Stimulated activated naive B cell treated with anti-CD40 and anti-IgM and Interleukin-4, amounts not matched to agents 10 μg/mL and 1 μg/mL and 100 μg/mL, for 72 hours (primary cell): ENCODE measurements at places on chromosomes 2 and 18.

DNA sequence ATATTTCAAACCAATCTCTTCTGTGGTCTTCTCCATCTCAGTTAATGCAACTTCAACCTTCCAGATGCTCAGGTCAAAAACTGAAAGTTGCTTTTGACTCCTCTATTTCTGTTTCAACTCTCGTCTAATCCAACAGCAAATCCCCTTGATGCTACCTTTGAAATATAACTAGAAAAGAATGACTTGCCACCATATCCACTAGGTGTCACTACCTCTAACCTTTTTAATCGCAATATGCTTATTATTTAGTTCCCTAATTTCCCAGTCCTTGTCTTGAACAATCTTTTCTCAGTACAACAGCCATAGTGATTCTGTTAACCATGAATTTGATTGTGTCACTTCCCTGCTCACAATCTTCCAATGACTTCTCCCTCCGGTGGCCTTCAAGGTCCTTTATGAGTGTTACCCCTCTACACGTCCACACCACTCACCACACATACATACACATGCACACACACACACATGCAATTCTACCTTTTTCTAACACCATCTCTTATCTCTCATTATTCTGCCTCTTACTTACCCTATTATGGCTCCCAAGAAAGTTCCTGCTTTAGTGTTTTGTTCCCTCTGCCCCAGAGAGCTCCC lies 245.5 kb upstream of the KCNJ3 start:
- no peak overlapping the region for H3K4me3 ChIP-seq
- no peak overlapping the region for H3K27ac ChIP-seq
- H3K27me3 ChIP-seq: no peaks in the 10 kb centered on the region
- H3K36me3 ChIP-seq: no peaks in the 10 kb centered on the region

DNA sequence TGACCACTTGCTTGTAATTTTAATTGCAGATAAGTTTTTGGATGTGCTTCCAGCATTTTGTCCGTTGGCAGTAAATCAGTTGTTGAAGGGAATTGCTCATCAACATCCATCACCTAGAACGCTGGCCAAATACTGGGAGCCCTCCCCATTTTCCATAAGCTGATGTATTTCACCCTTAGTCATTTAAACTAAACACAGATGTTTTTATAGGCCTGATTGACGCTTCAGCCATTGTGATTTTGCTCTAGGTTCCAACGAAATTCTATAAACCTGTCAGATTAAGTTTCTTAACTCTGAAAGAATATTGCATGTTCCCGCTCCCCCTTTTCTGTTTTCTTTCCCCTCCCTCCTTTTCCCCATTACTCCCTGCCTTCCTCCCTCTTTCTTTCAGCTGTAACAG lies 1.0 kb upstream of the RPRM start:
- no peak overlapping the region for H3K4me3 ChIP-seq
- H3K36me3 ChIP-seq: peaks cover 1% of the 10 kb centered on the region
- DNase-seq: no peak
- H3K27me3 ChIP-seq: peaks cover 44% of the 10 kb centered on the region

- H3K4me3 ChIP-seq: no peak overlapping the region
- H3K36me3 ChIP-seq: no peaks in the 10 kb centered on the region
- peaks cover 32% of the 10 kb centered on the region for H3K4me1 ChIP-seq
- DNase-seq: no peak
- H3K27me3 ChIP-seq: peaks cover 8% of the 10 kb centered on the region
- no peak overlapping the region for H3K27ac ChIP-seq
Measured at GRCh38 chr2:55114597-55114996, 64.3 kb upstream of the RTN4 start.

DNA sequence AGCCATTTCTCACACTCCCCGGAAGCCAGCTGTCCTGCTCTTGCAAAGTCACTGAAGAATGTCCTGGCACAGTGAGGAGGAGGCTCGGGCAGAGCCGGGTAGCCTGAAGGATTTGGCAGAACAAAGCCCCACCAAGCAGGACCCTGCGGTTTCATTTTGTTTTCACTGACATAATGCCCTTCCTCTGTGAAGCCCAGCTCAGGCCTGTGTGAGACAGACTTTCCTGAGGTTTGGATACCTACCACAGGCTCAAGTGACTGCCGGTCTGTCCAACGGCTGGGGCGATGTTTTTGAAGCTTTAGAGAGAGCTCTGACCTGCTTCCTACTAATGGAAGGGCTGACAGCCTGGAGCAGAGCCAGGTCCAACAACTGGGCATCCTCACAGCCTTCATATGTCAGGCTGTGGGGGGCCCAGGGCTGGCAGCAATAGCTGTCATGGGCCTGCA lies 99.8 kb upstream of the FZD7 start:
- no peak for DNase-seq
- H3K27ac ChIP-seq: no peak overlapping the region
- H3K27me3 ChIP-seq: peaks cover 28% of the 10 kb centered on the region
- no peak overlapping the region for H3K4me3 ChIP-seq
- H3K36me3 ChIP-seq: no peaks in the 10 kb centered on the region

- H3K4me1 ChIP-seq: peaks cover 10% of the 10 kb centered on the region
- no peak overlapping the region for H3K4me3 ChIP-seq
- peak overlapping the region; percentile 65 for H3K27ac ChIP-seq
- peak; percentile 56 for DNase-seq
- H3K36me3 ChIP-seq: no peaks in the 10 kb centered on the region
- no peaks in the 10 kb centered on the region for H3K27me3 ChIP-seq
Measured at GRCh38 chr2:217798743-217799562, 203.8 kb downstream of the TNS1 start.

GRCh38 chr18:21262979-21263378 lies 20.9 kb downstream of the GREB1L start:
- H3K27me3 ChIP-seq: peaks cover 5% of the 10 kb centered on the region
- no peak overlapping the region for H3K27ac ChIP-seq
- no peak overlapping the region for H3K4me3 ChIP-seq

DNA sequence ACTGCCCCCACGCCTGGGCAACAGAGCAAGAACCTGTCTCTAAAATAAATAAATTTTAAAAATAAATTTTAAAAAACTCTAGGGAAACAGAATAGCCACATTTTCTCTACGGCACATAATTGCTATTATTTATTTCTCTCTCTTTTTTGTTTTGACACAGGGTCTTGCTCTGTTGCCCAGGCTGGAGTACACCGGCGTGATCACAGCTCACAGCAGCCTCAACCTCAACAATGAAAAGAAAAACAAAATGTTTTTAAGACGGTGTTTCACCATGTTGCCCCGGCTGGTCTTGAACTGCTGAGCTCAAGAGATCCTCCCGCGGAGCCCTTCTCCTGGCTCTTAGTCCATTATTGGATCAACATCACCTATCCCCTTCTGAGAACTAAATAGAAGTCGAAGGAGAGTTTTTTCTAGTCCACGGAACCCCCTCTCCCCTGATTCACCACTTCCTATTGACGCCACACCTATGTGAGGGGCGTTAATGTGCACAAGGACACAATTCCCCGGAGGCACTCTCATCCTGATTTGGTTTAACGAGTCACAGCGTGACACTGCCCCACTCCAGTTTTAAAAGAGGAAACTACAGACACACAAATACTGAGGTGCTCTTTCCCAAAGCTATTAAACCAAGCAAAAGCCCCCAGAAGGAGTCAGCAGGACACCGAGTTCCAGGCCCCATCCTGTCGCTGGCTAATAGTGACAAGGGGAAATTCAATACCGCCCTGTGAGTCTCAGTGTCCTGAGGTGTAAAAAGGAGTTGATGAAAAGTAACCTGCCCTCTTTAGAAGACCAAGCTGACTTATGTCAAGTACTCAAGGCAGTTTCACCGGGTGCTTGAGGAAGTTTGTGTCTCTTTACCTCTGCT lies 1.1 kb downstream of the NPC1 start:
- peak overlapping the region; percentile 97 for H3K27ac ChIP-seq
- H3K4me1 ChIP-seq: peaks cover 52% of the 10 kb centered on the region
- no peaks in the 10 kb centered on the region for H3K27me3 ChIP-seq
- peak; percentile 36 for DNase-seq

GRCh38 chr2:3207091-3207491 lies 170.5 kb downstream of the EIPR1 start:
- no peak overlapping the region for H3K27ac ChIP-seq
- no peak overlapping the region for H3K4me3 ChIP-seq
- no peaks in the 10 kb centered on the region for H3K4me1 ChIP-seq
- H3K27me3 ChIP-seq: no peaks in the 10 kb centered on the region
- no peak for DNase-seq
- H3K36me3 ChIP-seq: peaks cover 57% of the 10 kb centered on the region

DNA sequence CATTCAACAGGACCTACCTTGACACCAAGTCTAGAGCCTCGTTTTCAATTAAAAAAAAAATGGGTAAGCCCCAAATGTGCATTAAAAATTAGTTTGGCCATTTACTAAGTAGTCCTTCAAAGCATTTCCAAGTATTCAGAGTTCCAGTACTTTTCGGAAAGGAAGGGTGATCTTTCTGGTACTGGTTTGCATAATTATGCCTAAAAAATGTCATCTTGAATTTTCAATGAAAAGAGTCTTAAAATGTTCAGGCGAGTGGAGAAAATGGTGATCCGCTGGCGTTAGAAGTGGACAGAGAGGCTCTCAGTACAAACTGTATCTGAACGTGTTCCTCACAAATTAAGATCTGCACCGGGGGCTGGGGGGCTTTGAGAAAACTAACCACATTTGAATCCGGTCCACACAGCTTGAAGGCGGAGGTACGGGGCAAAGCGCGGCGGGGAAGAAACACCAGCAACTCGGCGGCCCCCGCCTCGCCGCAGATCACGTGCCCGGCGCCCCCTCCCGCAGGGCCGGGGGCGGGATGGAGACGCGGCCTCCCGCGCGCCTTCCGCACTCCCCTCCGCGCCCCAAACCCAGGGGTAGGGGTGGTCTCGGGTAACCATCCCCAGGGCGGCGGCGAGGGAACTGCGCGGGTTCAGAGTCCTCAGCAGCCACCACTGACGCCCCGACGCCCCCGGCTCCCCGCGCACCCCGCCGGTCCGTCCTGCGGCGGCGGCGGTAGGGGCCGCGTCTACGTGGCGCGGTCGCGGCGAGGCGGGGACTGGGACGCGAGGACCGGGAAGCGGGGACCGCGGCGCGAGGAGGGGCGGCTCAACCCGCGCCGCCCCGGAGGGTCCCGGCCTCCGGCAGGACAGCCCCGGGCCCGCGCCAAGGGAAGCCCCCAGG lies 564 bp downstream of the LPIN2 start:
- peaks cover 9% of the 10 kb centered on the region for H3K36me3 ChIP-seq
- peaks cover 34% of the 10 kb centered on the region for H3K4me1 ChIP-seq
- H3K4me3 ChIP-seq: peak overlapping the region; percentile 91
- no peaks in the 10 kb centered on the region for H3K27me3 ChIP-seq

- H3K36me3 ChIP-seq: no peaks in the 10 kb centered on the region
- no peaks in the 10 kb centered on the region for H3K4me1 ChIP-seq
- DNase-seq: no peak
- H3K4me3 ChIP-seq: no peak overlapping the region
- no peak overlapping the region for H3K27ac ChIP-seq
Measured at GRCh38 chr2:140597205-140597604, 1533.6 kb downstream of the LRP1B start.

GRCh38 chr2:1659951-1660565 lies 84.3 kb downstream of the PXDN start:
- H3K27me3 ChIP-seq: peaks cover 11% of the 10 kb centered on the region
- DNase-seq: no peak
- no peak overlapping the region for H3K27ac ChIP-seq
- peaks cover 10% of the 10 kb centered on the region for H3K4me1 ChIP-seq
- H3K4me3 ChIP-seq: no peak overlapping the region
- no peaks in the 10 kb centered on the region for H3K36me3 ChIP-seq

GRCh38 chr18:9130806-9131205 lies 5.8 kb upstream of the ANKRD12 start:
- H3K27ac ChIP-seq: no peak overlapping the region
- H3K4me1 ChIP-seq: peaks cover 4% of the 10 kb centered on the region
- H3K36me3 ChIP-seq: peaks cover 41% of the 10 kb centered on the region
- DNase-seq: no peak

DNA sequence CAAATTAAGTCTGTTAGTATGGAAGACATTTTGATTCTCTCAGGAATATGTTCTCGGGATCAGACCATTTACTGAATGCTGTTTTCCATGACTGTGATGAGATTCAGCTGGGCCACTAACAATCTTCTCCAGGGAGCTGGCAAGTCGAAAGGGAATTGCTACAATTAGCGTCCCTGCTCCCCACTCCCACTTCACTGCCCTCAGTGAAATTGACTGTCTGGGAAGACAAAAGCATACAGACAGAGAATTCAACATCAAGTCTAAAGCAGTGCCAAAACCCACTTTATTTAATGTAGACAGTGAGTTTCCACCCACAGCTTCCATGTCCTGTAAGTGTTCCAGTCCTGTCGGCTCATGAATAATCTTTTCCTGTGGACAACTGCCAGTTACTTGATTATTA lies 34.0 kb upstream of the COL3A1 start:
- H3K4me3 ChIP-seq: no peak overlapping the region
- H3K27me3 ChIP-seq: no peaks in the 10 kb centered on the region
- no peaks in the 10 kb centered on the region for H3K36me3 ChIP-seq
- no peaks in the 10 kb centered on the region for H3K4me1 ChIP-seq
- no peak for DNase-seq

DNA sequence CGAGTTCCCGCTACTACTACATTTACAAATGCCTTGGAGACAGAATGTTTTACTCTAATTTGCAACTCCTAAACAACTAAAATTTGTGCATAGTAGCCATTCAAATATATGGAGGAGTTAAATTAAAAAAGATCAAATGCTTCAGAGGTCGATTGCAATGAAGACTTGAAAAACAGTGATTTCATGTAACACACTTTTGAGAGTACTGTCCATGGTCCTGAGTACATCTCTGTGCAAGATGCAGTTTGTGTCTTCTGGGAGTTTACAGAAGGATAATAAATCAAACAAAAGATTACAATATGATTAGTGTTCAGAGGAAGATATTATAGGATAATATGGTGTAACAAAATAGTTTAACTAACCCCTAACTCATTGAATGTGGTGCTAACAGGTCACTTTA lies 894.7 kb downstream of the TMEM182 start:
- H3K36me3 ChIP-seq: no peaks in the 10 kb centered on the region
- DNase-seq: no peak
- H3K27me3 ChIP-seq: no peaks in the 10 kb centered on the region
- H3K27ac ChIP-seq: no peak overlapping the region

DNA sequence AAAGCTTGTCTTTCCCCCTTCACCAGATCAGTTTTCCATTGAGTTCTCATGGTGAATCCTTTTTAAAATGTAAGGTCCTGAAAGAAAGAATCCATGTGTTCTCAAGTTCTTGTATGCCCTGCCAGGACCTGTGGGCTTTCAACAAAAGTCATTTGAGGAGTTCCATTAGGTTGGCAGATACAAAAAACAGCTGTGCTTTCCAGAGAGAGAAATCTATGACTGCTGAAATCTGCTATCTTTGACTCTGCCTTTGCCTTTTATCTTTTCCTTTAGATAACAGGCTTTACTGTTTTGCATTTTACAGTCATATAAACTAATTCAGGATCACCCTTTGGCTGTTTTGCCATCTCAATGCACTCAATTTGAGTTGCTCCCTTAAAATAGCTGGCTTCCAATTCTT lies 59.7 kb downstream of the CXCR4 start:
- H3K36me3 ChIP-seq: no peaks in the 10 kb centered on the region
- H3K4me1 ChIP-seq: peaks cover 44% of the 10 kb centered on the region
- H3K27ac ChIP-seq: no peak overlapping the region
- H3K4me3 ChIP-seq: no peak overlapping the region
- no peak for DNase-seq
- H3K27me3 ChIP-seq: no peaks in the 10 kb centered on the region
